ENCODE measurements at places on chromosomes 4 and X. TPM values are rescaled to one million over a fixed set of nuclear protein-coding genes. Genes with fewer than 3 reads are reported as not detected.

The SAGE1 gene
- not detected for total RNA-seq

- no peaks in the 10 kb centered on the region for H3K36me3 ChIP-seq
- H3K4me1 ChIP-seq: no peaks in the 10 kb centered on the region
- H3K4me3 ChIP-seq: no peak overlapping the region
- no peaks in the 10 kb centered on the region for H3K27me3 ChIP-seq
Observed at GRCh38 chrX:74408304-74408703, 13.0 kb upstream of the SLC16A2 start.

- no peak for DNase-seq
- H3K36me3 ChIP-seq: no peaks in the 10 kb centered on the region
- no peaks in the 10 kb centered on the region for H3K27me3 ChIP-seq
- H3K27ac ChIP-seq: no peak overlapping the region
- H3K4me3 ChIP-seq: no peak overlapping the region
Observed at GRCh38 chr4:27338530-27338929, 477.9 kb downstream of the STIM2 start.

GRCh38 chr4:87574996-87575395, 33.3 kb upstream of the DSPP start:
- H3K36me3 ChIP-seq: no peaks in the 10 kb centered on the region
- no peak overlapping the region for H3K4me3 ChIP-seq
- no peak for DNase-seq
- no peaks in the 10 kb centered on the region for H3K4me1 ChIP-seq

The BTK gene
- total RNA-seq: 1.4 TPM

Measured in heart right ventricle (tissue), 16 donors.